LHCN-M2 (cell line): ENCODE measurements at places on chromosomes 1 and 21.

- DNase-seq: no peak
These were observed 56.6 kb downstream of the EDEM3 start for GRCh38 chr1:184698016-184698415.

DNA sequence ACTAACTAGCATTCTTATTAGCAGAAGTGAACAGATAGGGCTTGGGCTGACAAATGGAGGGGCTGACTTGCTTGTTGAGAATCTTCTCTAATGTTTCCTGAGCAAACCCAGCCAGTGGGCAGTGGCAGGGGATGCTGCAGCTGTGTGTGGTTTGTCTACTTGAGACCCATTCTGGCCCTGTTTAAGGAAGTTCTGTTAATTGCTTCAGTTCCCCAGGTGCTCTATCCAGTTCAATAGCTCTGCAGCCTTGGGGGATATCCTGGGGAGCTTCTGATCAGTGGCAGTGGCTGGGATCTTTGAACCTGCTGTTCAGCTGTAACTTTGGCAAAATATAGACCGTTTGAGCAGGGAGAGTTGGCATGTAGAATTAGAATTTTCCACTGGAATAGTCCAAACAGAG lies 137.4 kb downstream of the ZNF326 start:
- no peak for DNase-seq

- DNase-seq: peak; percentile 40
These were observed 412.4 kb downstream of the DISC1 start for GRCh38 chr1:232038706-232039677.

DNA sequence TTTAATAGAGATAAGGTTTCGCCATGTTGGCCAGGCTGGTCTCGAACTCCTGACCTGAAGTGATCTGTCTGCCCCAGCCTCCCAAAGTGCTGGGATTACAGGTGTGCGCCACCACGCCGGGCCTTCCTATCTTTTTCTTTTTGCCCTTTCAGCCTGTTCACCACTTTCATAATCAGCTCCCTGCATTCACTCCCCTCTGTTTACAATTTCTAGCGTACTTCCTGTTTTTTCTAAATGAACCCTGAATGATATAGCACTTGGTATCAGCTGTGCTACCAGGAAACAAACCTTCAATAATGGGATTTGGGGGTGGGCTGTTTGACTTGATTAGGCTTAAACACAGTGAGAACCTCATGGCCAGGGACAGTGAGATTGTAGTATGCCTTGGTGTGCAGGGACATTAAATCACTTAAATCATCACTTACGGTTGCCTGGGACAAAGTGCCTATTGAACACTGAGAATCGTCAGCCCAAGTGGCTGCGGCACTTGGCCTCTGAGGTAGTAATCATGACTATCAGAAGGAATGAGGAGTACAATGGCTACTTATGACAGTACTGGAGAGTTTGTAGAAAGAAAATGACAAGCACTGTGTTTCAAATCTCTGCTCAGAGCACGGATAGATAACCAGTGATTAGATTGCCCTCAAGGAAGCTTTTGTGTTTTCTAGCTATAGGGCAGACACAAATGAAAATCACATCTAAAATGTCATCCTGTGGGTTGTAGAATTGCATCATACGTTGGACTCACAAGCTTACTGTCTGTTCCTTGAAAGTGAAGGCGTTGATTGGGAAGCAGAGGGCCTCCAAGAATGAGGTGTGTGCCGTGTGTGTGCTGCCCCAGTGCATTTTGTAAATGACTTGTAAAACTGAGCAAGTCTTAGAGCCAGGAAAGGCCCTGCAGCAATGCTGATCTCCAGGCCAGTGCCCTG lies 661.8 kb downstream of the MATN1 start:
- no peak for DNase-seq

DNA sequence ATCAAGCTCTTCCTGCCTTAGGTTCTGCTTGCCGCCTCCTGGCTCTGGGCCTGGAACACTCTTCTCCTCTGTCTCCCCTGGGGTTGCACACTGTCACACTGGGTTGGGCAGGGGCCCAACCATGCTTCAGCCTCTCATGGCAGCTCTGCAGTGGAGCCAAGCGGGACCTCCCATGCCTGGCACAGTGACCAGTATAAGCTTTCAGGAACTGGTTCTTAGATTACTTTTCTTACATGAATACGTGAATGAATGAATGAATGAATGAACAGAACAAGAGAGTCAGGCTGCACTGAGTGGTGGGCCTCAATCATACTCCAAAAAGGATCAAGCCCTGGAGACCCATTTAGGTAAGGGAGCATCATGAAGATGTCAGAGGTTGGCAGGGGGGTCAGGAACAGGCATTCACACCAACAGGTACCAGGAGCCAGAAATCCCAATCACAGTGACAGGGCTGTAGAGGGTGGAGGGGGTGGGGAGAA lies 30.8 kb upstream of the TMEM125 start:
- no peak for DNase-seq

- no peak for DNase-seq
These were observed 41.7 kb downstream of the HLX start for GRCh38 chr1:220920967-220921366.

DNA sequence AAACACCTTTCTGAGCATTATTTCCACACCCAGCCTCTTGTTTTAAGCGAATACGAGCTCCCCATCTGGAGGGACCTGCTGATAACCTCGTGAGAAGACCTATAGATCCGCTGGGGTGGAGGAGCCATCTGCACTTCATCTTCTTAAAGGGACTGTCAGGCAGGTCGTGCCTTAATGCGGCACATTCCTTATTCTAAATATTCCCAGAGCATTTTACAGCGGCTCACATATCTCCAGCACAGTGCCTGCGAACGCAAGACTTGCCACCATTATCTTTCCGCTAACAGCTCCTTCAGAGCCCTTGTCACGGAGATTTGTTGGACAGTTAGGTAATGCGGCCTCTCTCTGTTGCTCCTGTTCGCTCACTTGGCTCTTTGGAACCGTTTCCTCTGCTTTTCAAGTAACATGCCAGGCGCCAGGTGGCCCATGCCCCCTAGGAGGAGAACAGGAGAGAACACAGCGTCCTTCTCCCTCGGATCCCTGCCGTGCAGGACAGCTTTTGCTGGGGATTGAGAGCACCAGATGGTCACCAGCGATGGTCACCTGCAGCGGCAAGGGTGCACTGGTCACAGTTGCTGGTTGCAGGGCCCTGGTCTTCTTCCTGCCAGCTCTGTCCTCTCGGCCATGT lies 162.4 kb downstream of the PGBD5 start:
- DNase-seq: no peak

DNA sequence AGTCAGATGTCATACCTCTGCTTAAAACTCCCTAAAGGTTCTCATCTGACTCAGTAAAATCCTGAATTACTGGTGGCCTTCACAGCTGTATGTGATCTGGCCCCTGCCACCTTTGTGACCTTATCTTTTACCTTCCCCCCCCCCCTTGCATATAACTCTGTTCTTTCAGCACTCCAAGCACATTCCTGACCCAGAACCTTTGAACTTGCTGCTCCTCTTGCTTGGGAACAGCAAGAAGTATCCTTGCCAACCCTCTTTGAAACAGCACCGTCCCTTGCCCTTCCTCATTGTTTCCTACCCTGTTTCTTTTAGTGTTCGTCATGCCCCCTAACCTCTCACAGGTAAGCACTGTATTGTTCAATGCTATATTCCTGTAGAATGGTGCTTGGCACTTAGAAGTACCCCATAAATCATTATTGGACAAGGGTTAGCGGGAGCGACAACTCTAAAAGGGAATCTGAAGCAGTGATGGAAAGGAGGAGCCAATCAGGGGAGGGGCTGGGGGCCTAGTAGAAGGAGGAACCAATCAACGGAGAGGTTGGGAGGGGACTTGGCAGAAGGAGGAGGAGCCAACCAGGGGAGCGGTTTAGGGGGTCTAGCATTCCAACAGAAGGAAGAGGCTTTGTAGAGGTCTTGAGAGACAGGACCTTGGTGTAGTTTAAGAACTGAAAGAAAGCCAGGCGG lies 13.9 kb downstream of the CACHD1 start:
- DNase-seq: no peak

GRCh38 chr1:63651161-63651701 lies 58.0 kb downstream of the PGM1 start:
- no peak for DNase-seq

DNA sequence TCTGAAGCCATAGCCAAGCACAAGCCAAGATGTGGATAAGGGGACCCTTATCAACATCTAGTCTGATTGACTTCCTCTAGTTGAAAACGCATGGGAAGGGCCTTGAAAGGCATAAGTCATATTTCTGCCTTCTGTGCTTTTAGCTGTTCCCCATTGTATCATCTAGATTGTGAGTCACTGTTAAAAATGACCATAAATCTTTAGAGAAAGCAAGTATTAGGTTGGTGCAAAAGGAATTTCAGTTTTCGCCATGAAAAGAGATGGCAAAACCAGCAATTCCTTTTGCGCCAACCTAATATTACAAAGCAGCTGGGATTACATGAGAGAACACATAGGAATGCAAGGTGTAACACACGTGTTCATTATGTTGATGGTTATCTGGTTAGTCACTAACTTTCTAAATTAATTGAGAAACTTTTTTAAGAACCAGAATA lies 63.6 kb downstream of the CLIC6 start:
- DNase-seq: no peak

DNA sequence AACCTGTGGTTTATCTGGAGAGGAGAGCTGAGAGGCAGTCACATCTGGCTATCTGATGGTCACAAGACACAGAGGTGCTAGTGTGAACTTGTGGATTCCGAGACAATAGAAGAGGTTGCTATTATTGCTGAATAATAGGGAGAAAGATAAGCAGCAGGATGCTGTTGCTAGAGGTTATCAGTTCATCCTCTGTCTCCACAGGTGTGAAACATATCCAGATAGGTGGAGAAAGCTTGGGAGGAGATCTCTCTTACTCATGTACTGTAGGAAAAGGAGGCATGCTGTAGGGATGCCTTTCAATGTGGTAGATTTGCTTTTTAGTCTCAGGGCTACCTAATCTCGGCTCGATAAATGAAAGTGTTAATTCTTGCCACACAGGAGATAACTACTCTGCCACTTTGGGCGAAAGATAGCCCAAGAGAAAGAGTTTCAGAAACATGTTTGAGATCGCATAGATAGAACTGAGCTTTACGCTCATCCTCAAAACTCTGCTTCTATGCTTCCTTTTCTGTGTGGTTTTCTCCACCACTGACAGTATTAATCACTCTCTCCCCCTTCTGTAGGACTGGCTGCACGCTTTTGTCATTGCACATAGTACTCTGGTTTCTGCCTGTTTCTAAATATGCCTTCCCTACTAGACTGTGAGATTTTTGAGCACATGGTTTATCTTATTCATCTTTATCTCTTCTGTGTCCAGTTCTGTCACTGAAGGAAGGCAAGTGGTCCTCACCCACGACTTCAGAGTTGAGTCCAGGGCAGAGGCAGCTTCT lies 36.7 kb upstream of the PLXNA2 start:
- peak; percentile 7 for DNase-seq

- DNase-seq: no peak
These were observed 19.4 kb upstream of the SRSF4 start for GRCh38 chr1:29200906-29201594.

DNA sequence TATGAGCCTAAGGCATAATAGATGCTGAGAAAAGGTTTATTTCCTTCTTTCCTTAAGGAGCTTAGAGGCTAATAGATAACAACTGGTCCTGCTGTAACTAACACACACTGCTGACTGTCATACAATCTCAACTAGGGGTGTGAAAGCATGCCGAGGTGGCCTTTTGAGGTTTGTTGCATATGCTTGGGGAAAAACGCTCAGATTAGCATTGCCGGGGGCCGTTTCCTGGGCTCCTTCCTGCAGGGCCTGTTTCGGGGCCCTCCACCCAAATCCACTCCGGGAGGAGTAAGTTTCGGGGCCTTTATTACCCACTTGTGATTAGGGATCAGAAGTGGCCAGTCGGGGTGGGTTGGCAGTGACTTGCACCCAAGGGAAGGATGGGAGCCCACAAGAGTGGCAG lies 27.2 kb upstream of the RCSD1 start:
- DNase-seq: no peak

DNA sequence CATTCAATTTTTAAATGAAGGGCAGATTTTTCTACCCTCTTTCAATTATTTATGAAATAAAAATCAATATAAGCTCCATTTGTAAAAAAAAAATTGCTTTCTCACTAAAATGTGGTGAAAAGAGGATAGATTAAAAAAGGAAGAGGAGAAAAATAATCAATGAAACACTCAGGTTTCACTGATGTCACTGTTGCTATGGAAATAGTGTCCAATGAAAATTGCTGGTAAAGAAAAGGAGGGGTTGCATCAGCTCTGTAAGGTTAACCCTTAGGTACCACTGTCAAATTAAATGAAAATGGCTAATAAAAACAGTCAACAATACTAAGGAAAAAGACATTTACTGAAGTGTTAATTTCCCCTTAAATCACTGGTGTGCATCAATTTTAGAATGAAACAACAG lies 91.6 kb upstream of the TTC39A start:
- DNase-seq: peak; percentile 54

DNA sequence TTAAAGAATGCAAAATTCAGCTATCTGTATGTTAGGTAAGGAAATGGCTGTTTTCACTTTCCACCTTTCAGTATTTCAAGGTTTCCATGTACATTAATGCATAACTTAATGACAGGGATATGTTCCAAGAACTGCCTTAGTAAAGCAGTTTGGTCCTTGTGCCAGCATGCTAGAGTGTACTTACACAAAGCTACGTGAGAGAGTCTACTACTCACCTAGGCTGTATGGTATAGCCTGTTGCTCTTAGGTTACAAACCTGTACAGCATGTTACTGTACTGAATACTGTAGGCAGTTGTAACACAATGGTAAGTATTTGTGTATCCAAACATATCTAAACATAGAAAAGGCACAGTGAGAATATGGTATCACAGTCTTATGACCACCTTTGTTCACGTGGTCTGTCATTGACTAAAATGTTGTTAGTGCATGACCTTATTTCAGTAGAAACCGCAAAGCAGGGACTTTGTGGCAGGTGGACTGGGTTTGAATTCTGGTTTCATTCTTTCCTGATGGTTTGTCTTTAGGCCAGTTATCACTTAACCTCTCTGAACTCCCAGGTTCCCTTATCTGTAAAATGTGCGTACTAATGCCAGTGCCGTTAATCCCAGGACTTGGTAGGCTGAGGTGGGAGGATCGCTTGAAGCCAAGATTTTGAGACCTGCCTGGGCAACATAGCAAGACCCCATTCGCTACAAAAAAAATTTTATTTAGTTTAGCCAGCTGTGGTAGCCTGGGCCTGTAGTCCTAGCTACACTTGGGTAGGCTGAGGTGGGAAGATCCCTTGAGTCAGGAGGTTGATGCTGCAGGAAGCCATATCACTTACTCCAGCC lies 4.9 kb downstream of the SMYD2 start:
- DNase-seq: no peak

DNA sequence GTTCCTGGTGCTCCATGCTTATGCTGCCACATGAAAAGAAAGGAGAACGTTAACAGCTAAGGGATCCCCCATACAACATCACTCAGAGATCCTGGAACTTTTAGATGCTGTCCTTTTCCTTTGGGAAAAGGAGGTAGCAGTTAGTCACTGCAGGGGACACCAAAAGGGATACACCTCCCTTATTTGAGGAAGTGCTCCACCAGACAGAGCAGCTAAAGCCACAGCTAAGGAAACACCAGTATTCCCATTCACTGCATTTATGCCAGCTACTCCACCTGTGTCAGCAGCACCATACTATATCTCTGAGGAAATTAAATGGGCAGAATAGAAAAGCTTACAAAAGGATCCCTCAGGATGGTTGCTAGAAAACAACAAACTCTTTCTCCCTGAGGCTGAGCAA lies 26.0 kb upstream of the SLC6A9 start:
- no peak for DNase-seq
